ENCODE measurements at places on chromosomes 5 and 9.

GRCh38 chr5:179620703-179621350, 2.6 kb downstream of the HNRNPH1 start:
- DNase-seq: no peak

DNA sequence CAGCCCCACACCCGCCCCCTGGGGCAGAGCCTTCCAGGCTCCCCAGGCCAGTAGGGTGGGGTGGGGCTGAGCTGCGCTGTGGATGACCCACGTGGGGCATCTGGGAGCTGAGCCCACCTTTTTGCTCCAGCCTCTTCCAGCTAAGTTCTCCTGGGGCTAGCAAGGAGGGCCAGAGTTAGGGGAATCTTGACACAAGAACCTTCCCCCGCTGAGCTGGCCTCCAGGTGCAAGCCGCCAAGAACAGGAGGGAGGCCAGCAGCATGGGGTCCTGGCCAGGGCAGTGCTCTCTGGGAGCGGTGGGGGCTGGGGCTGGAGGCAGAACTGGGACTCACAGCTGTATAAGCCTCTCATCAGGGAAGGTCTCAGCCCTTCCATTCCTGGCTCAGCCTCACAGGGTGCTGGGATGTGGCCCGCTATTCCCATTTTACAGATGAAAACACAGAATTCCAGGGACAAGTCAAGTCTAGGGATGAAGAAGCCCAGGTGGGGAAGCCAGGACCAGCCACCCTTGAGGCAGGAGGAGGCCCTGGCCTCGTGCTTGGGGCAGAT, 21.5 kb downstream of the SARDH start:
- no peak for DNase-seq

DNA sequence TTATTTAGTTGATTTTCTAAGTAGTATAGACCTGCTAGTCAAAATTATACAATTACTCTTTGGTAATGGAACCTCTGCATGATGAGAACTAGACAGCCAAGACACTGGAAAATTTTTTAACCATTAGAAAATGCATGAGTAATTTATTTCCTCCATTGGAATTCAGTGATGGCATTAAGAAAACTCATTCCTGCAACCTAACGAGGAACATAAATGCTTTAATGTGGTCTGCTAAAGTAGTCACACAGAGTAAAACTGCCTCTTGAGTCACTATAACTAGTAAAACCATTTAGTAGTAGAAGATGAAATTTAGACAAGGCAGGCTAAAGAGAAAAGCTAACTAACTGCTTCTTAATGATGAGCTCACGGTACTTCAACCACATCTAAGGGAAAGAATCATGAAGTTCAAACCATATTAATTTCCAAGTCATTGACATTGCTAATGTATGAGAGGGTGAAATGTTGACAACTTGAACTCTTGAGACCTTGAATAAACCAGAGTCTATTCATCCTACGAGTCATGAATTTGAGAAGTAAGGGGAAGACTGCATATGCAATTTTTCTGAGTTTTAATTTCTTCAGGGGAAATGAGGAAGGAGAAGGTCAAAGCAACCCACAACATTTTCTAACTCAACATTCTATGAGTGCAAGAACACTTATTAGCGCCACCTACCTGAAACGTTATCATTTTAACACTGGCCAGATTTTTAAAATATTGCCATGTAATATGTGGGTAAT, 74.4 kb downstream of the GLIS3 start:
- peak; percentile 99 for DNase-seq

DNA sequence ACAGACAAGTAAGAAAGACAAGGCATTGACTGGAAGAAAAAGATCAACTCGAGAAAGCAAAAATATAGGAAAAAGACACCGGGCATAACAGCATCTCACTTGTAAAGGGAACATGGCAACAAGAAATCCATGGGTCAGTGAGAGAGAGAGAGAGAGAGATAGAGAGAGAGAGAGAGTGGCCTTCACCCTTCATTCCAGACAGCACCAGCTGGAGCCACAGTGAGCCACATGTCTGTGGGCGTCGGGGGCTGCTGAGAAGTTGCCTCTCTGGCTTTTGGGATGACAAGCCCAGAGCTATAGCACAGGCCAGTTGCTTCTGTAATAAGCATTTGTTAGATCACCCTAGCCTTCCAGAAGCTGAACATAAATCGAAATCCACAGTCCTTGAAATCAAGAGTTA, 20.3 kb upstream of the ENC1 start:
- DNase-seq: no peak

GRCh38 chr9:77988630-77989029, 43.0 kb downstream of the GNAQ start:
- no peak for DNase-seq

- DNase-seq: no peak
These were observed 8.7 kb downstream of the HNRNPAB start for GRCh38 chr5:178213003-178213461.

DNA sequence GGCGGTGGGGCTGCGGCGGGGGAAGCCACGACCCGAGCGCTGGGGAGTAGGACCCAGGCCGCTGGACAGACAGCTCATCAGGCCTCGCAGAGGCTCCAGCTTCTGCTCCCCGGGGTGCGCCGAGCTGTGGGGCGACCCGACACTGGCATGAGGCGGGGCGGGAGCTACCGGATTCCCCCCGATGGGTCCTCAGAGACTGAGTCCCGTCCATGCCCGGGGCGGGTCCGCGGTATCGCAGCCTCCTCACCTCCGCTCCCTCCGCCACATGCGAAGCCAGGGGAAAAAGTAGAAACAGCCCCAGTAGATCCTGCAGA, 2.6 kb upstream of the CCL27 start:
- no peak for DNase-seq

GRCh38 chr5:78887384-78888118, 97.6 kb downstream of the ARSB start:
- DNase-seq: no peak

DNA sequence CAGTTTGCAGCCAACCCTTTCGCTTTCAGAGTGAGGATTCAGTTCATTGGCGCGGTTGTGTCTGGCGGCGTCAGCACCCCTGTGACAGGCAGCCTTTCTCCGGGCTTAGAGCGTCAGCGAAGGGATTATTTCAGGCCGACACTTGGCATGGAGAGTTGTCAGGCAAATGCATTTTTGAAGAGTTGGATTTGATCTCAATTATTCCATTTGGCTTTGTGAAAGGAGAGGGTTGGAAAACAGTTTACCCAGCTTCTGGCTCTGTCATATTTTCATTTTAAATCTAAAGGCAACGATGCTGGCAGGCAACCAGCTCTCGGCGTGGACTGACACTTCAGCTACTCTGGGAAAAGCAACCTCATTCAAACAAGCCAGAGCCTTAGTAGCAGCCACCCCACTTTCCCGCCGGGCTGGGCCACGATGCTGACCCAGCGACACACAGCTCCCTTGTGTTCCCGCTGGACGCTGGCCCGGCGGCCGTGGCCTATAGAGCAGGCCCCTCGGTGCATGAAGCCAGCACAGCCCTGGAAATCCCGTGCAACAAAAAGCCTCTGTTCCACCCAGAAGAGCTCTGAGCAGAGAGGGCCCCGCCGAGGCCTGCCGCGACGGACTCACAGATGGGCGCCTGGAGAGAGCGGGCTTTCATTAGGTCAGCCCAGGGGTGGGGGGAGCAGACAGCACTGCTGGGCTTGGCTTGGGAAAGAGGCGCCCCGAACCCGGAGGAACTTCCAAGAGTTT, 28.9 kb upstream of the LPCAT1 start:
- DNase-seq: no peak

DNA sequence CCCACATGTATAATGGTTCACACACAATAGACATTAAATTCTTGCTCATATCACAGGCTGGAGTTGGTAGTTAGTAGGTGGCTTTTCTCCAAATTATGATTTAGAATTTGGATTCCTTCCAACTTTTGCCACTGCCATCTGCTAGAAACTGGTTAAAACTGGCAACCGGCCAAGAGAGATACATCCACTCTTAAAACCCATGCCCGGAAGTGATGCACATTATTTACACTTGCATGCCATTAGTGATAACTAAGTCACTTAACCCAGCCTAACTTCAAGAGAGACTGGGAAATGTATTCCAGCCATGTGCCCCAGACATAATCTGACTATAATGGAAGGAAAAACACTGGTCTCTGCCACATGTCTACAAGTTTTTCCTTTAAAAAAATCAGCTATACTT, 395.7 kb upstream of the SEMA6A start:
- DNase-seq: no peak

All from RCC 7860 (cell line).